ENCODE measurements at places on chromosomes 4 and X.

DNA sequence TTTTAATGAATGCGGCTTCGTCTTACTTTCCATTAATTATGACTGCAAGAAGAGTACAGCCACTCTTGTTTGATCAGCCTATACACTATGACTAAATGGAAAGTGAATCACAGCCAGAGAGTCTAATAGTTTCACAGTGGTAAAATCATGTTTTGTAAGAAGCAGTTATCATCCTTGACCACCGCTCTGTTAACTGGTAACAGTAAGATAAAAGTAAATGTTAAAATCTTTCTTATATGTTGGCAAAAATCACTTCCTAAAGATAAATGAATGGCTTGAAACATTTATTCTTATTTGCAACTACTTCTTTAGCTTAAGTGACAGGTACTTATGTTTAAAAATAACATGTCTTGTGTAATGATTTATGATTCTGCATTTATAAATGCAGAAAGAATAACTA, 13.2 kb downstream of the GALNT7 start:
- DNase-seq = no peak

DNA sequence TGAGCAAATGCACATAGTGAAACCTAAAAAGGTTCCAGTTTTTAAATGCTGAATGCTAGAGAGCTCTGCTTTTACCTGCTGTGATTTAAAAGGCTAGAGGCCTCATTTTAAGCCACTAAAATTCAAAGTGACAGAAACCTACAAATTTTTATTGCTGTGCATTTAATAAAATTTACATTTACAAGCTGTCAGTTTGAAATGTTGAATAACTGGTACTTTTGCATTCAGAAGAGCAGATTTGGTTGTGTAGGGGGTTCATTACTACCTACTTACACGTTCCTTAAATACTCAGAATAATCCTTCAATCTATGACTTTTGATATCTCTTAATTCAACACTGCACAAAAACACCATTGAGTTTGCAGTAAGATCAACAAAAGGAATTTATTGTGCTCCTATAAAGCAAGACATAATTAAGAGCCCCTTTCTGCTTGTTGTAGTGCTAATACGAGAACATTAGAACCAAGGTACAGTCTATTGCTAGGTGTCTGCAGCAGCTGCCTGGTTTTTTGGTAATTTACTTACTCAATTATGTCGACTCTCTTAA, 27.9 kb downstream of the NKX3-2 start:
- DNase-seq = no peak

DNA sequence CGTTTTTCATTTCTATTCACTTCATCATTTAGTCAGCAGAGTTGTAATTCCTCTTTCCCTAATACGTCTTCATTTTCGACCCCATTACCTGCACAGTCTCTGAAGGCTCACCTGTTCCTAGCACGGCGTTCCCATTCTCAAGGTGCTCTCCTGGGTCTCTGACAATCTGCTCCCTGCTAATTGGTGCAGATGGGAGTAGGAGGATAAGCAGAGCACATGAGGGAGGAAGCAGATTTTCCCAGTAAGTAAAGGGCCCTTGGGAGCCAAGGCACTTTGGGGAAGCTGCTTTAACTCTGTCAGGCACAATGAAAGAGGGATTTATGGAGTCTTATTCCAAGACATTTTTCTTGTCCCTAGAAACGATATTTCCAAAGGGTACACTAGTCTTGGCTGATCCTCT, 466.4 kb downstream of the STIM2 start:
- DNase-seq = no peak

GRCh38 chr4:184648054-184648312, 1.3 kb downstream of the CASP3 start:
- DNase-seq = no peak

GRCh38 chr4:147480891-147481576, at the start of gene EDNRA:
Gene EDNRA (plus strand): TSS chr4:147481097. CDS start chr4:147485682, 4,585 bp downstream.
- no peak for DNase-seq

DNA sequence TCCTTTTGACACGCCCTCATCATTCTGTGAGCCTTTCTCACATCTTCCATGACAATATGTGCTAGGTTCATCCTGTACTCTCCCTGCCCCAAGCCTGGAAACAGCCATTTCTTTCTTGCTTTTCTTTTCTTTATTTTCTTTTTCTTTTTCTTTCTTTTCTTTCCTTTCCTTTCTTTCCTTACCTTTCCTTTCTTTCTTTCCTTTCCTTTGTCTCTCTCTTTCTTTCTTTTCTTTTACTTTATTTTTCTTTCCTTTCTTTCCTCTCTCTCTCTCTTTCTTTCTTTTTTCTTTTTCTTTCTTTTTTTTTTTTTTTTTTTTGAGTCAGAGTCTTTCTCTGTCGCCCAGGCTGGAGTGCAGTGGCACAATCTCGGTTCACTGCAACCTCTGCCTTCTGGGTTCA, 14.6 kb downstream of the PPP1R3F start:
- DNase-seq = no peak

GRCh38 chrX:68695206-68695845, 47.9 kb downstream of the STARD8 start:
- no peak for DNase-seq

GRCh38 chr4:173827707-173828106, 297.7 kb upstream of the HAND2 start:
- DNase-seq = no peak

- DNase-seq = no peak
Observed at GRCh38 chr4:52750819-52751486, at the start of gene ERVMER34-1. Gene ERVMER34-1 (minus strand): TSS chr4:52751425. CDS start chr4:52745520, 5,905 bp downstream.

DNA sequence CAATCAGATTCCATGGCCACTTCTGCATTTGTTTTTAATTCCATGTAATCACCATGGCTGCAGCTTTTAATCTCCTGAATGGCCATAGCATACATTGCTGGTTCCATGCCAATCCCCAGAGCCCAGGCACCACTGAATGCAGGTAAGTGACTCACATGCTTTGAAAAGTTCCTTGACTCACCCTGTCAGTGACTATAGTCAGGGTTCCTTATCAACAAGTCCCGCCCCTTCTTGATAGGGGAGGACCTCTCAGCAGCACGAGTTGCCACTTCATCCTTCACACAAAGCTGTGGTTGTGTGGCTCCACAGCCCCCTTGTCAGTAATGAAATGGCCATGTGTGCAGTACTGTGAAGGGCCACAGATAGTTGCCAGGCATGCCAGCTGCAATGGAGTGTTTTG, 516.6 kb downstream of the PPARGC1A start:
- DNase-seq = no peak

- no peak for DNase-seq
Observed at GRCh38 chr4:85744950-85745349, 270.0 kb downstream of the ARHGAP24 start.

- no peak for DNase-seq
Observed at GRCh38 chr4:7648544-7649395, 214.0 kb upstream of the PSAPL1 start.

DNA sequence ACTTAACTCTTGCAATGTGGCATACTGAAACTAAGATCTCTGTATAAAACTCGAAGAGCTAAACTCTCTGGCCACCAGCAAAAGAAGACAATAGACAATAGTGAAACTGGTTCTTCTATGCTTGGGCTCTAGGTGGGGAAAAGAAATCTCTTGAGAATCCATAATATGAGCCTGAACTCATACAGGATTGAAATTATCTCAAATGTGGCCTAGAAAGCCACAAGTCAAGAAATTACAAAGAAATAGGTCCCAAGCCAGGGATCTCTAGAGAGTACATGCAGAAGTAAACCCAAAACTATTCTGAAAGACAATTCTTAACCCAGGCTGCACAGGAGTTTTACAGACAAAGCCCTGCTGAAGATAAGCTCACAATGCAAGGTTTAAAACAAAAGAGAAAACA, 127.4 kb downstream of the ANAPC10 start:
- no peak for DNase-seq

DNA sequence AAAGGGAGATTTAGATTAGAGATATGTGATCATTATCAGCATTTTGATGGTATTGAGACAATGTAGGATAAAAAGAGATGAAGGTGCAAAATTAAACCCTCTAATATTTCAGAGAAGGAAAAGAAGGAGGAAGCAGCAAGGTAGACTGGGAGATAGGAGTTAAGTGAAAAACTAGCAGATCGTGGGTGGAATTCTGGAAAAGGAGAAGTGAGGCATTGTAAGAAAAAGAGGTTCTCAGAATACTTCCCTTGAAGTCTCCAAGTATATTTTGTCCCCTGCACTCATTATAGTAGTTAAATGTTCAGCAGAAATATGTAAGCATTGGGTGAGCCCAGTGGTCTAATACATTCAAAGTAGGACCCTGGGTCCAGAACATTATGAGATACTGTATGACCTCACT, 30.3 kb downstream of the COPS4 start:
- DNase-seq = no peak

DNA sequence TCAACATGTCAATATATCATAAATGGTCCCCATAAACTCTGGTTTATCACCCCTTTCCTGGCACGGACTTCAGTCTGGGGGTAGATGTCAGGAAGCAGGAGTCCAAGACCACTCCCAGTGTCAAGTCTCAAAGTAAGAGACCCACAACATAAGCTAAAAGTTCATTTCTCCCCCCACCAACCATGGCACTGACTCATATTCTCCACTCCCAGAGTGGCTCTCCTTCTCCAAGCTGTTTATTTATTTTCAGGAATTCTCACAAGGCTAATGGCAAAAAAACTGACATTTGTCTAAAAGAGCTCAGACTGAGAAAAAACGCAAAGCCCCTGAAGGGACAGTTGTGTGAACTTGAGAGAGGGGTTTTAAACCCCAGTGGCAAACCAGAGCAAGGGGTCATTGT, 217.0 kb downstream of the RAB28 start:
- DNase-seq = no peak

DNA sequence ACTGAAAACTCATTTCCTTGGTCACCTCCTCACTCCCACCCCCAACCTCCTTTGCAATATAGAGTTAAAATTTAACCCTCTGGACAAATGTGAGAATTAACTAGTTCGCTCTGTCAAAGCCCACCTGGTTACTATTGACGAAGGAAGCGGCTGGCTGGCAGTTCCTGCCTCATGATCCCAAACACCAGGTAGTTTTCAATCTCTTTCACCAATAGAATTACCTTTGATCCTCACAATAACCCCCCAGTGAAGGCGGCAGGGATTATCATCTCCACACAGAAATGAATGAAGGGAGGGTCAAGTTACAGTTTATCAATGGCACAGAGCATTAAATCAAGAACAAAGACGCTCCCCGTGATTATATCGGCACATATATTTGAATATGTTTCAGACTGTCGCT, 65.7 kb upstream of the TTC29 start:
- no peak for DNase-seq

DNA sequence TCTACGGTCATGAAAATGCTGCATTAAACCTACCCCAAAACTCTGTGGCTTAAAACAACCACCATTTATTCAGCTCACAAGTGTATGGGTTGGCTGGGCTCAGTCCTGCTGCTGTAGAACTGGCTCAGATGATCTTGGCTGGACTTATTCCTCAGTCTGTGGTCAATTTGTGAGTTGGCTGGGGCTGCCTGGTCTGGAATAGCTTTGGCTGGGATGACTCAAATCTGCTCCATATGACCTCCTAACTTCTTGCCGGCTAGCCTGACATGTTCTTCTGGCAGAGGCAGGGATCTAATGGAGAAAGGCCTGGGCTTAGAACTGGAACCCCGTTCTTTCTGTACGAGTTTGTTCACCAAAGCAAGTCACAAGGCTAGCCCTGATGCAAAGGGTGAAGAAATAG, 71.7 kb downstream of the CFAP299 start:
- no peak for DNase-seq

GRCh38 chrX:151675121-151675746, 20.0 kb upstream of the PRRG3 start:
- no peak for DNase-seq

DNA sequence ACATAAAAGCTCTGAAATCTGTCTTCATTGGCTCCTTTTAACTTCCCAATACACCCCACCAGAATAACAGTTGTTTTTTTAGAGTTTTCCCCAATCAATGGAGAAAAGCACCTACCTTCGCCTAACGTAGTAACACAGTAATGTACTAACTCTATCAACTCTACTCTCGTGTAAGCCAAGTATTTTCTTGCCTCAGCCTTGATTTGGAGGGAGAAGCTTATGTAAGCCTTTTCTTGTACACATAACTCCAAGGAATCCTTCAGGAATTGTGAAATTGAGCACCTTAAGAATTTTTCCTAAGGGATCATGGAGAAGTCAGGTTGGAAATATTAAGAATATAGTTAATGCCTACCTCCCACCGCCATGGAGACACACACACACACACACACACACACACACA, 181.2 kb downstream of the RAPGEF2 start:
- DNase-seq = no peak

- no peak for DNase-seq
Observed at GRCh38 chr4:73668782-73669201, 48.6 kb upstream of the RASSF6 start.

- no peak for DNase-seq
Observed at GRCh38 chrX:154399527-154400368, 1.6 kb downstream of the RPL10 start.

DNA sequence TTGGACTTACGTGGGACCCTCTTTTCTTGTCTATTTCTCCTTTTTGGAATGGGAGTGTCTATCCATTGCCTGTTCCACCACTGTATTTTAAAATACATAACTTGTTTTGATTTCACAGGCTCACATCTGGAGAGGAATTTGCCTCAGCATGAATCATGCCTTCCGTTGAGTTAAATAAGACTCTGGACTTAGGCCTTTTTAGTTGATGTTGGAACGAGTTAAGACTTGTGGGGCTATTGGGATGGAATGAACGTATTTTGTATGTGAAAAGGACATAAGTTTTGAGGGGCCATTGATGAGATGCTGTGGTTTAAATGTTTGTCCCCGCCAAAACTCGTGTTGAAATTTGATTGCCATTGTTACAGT, 66.2 kb downstream of the BEX3 start:
- DNase-seq = no peak

DNA sequence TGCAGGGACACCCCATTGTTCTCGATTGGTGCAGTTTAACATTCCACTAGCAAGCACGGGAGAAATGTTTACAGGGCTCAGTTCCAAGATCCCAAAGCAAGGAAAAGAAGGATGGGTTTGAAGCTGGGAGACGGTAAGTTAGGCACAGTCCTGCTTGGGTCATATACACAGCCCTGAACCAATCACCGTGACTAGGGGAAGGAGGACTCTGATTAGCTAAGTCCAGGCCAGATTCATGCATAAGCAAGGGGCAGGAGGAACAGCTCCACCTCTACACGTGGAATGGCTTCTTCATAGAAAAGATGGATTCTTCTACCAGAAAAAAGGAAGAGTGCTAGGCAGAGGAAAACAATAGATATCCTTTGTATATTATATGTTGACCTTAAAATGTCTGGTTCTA, 11.0 kb upstream of the EXOC1L start:
- no peak for DNase-seq

All from activated naive CD8-positive, alpha-beta T cell treated with anti-CD3 and anti-CD28 coated beads, Interleukin-2, amount 50 U/mL, for 16 hours (primary cell).